Dermis blood vessel endothelial cell (primary cell): ENCODE measurements at places on chromosomes 16 and 17.

DNA sequence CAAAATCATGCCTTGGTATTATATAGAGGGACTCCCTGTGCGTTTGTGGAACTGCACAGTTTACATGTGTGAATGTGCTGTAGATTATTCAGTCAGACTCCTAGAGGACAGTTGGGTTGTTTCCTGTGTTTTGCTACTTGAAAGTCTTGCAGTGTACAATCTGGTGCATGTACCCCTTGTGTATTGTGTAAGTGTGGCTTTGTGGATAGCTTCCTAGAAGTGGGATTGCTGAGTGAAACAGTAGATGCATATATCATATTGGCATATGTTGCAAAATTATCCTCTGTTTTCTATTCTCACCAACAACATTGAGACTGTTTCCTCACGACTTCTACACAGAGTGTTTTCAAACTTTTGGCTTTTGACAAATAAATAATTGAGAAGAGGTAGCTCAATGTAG, 263.7 kb downstream of the MAP2K6 start:
- peak; percentile 1 for DNase-seq

- DNase-seq = peak; percentile 98
Observed at GRCh38 chr16:4957720-4958509, at the start of gene SEC14L5. Gene SEC14L5, plus strand, starts transcription at chr16:4958330. Its CDS starts 994 bp downstream, at chr16:4959324.

- DNase-seq = no peak
Observed at GRCh38 chr17:834136-834535, 52.0 kb downstream of the MRM3 start.

DNA sequence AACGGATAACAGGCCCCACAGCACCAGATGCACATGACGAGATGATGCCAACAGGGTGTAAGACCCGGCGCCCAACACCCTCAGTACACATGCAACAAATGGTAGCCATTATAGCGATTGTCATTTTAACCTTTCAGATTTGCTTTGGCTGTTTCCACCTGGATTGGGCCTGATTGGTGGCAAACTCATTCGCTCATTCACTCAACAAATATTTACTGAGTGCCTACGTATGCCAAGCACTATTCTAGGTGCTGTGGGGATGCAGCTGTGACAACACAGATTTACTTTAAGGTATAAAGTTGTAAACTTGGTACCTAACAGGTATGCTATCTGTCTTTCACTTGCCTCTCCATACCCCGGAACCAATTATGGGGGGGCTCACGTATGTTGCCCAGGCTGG, 66.8 kb downstream of the SRCIN1 start:
- no peak for DNase-seq

DNA sequence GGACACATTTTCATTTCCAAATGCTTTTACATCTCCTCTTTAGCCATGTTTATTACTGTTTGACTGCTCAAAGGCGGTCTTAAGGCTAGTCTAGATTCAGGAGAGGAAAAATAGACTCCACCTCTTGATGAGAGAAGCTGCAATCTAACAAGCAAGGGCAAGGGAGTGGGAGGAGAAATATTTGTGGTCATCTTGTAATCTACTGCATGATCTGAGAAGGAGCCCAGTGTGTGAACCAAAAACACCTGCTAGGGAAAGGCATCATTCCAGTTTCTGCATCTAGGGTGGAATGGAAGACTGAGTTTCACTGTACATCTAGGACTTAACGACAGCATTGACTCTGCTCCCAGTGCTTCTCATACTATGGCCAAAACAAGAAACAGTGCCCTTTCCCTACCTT, 232.2 kb upstream of the HS3ST3A1 start:
- DNase-seq = no peak

GRCh38 chr17:4527566-4528125, 27.5 kb downstream of the MYBBP1A start:
- DNase-seq = no peak

- peak; percentile 45 for DNase-seq
Observed at GRCh38 chr17:58344047-58344790, 7.8 kb downstream of the SUPT4H1 start.

- no peak for DNase-seq
Observed at GRCh38 chr16:17302214-17302613, 168.5 kb downstream of the XYLT1 start.

DNA sequence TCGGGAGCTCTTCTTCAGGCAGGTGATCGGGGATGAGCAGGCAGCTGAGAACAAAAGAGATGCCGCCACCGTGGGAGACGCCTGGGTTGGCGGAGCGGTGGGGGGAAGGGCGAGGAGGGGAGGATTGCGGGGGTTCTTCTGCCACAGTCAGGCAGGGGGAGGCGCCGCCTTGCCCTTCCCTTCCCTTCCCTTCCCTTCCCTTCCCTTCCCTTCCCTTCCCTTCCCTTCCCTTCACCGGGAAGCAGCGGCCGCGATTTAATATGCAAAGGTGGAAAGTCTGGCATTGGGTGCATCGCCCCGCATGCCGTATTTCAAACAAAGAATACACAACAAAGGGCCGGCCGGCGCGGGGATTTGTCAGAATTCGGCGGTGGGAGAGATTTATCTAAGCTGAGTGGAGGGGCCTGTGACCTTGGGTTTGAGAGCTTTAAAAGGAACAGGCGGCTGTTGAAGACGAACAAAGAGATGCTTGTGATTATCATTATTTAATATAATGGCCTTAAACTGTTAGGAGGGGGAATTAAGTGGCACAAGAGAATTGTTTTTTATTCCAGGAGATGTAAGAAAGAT, 262.3 kb upstream of the TNRC6C start:
- no peak for DNase-seq

GRCh38 chr17:75005291-75005690, 7.2 kb upstream of the MRPL58 start:
- no peak for DNase-seq

DNA sequence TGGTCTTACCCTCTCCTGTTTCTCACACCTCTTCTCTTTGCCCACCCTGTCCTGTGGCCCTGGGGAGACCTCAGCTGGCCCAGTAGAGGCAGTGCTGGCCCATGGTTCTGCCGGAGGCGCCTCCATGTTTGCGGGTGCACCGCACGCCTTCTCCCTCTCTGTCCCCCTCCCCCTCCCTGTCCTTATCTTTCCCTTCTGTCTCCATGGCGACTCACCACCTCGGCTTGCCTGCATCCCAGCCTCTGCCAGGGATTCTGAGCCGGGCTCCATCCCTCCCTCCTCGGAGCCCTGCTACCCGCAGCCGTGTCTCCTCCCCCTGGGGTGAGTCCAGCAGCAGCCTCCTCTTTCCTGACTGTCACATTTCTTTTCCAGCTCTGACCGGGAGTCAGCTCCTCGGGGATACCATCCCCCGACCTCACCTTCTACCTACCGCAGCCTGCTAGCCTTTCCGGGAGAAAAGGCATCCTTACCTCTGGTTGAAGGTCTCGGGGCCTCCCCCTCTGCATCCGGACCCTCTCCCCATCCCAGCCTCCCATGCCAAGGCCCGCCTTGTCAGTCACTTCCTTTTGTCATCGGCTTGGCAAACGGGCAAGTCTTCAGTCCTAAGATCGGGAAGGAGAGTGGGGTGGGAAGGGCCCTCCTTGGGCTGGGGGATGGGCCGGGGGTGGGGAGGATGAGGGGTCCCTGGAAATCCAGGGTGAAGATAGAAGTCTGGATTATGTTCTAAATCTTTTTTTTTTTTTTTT, at the start of gene RNF112:
RNF112 (plus strand) TSS at position 358 of the 746 bp plus-strand sequence; CDS start at position 535, 177 bp downstream.
- DNase-seq = peak; percentile 26

DNA sequence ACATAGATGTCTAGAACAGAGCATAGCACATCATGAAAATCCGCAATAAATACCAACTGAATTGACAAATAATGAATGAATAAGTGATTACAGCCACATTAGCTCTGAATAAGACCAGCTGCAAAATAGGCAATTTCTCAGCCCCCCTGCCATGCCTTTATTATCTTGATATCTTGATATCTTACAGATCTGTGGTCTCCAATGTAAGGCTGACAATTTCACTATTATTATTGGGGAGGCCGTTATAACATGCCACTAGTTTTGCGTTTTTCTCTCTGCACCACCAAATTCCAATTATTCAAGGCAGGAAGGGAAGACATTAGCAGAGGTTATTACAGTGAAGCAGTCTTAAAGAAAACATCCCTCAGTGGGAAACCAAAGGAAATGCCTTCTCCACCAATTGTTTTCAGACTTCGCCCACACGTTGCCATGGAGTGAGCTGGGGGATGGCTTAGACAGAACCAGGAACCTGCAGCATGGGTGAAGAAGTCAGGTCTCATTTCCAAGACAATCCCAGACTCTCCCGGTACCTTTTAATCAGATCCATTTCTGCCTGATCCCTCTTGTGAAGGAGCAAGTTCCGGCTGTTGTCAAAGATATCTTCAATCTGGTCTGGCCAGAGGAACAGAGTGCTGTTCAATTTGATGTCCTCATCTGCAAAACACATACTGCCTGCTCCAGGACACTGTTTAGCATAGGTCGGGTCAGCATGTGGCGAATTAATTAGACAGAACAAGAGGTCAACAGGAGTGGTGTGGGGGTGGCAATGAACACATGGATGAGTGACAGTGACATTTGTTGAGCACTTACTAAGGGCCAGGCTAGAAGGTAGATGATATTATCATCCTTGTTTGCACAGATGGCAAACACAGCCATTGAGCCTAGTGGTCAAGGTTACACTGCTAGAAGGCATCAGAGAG, 46.4 kb downstream of the DNAH3 start:
- DNase-seq = peak; percentile 86

GRCh38 chr16:21060027-21060510, 90.6 kb downstream of the DNAH3 start:
- DNase-seq = no peak

GRCh38 chr17:7688808-7689316, 585 bp downstream of the WRAP53 start:
- no peak for DNase-seq

DNA sequence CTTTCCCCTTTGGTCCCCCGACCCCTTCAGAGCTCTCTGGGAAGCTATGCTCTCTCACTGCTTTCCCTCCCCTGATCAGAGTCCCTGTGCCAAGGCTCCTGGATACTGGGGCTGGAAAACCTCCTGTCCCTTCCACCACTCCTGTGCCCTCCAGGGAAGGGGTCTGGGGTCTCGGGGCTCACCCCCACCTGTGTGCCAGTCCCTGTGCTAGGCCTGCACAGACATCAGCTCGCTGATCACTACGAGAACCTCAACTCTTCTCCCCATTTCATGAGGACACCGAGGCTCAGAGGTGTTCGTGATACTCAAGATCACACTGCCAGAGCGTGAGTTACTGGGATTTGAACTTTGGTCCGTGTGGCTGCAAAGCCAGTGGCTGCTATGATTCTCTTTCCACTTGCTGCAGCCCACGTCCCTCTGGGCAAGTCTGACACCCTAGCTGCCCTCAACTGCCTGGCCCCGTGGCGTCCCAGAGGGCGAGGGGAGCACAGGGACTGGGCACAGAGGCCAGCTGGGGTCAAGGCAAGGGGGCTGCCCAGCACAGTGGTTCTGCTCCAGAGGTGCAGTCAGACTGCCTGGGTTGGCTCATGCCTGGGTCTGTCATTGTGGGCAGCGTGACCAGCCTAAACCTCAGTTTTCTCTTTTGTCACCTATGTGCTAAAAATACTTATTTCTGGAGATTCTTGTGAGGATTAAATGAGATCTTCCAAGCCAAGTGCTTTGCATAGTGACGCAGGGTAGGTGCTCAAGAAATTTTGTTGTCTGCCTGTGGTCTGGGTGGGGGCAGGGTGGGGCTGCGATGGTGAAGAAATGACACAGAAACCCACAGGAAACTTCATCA, 43.8 kb upstream of the TOB1 start:
- no peak for DNase-seq
